ENCODE measurements at places on chromosomes 12 and 14.

- DNase-seq, result no peak
These were observed 71.9 kb downstream of the TUNAR start for GRCh38 chr14:95948558-95948981.

DNA sequence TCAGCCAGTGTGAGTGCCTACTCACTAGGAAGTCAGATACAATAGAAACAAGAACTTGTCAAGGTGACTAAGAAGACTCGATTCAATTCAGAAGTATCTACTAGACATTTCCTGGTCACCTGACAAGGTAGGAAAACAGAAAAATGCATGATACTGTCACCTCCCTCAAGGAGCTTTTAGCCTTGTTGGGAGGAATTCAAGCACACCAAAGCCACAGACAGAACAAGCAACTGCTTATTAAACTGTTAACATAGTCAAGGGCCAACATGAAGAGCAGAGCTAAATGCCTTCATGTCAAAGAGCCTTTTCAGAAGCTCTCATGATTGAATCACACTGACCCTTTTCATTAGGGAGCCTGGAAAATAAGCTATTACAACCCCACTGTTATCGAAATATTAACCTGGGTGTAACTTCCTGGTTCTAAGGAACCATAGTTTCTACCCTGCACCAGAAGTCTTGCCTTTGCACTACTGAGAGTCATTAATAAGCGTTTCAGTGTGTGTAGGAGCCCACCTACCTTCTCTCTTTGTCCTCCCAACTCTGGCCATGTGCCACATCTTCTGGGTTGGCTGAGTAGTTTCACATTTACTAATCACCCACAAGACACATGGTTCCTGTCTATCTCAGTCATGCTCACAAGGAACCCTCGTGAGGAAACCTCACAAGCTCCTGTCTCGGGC, 31.0 kb upstream of the LGALS3 start:
- no peak for DNase-seq

DNA sequence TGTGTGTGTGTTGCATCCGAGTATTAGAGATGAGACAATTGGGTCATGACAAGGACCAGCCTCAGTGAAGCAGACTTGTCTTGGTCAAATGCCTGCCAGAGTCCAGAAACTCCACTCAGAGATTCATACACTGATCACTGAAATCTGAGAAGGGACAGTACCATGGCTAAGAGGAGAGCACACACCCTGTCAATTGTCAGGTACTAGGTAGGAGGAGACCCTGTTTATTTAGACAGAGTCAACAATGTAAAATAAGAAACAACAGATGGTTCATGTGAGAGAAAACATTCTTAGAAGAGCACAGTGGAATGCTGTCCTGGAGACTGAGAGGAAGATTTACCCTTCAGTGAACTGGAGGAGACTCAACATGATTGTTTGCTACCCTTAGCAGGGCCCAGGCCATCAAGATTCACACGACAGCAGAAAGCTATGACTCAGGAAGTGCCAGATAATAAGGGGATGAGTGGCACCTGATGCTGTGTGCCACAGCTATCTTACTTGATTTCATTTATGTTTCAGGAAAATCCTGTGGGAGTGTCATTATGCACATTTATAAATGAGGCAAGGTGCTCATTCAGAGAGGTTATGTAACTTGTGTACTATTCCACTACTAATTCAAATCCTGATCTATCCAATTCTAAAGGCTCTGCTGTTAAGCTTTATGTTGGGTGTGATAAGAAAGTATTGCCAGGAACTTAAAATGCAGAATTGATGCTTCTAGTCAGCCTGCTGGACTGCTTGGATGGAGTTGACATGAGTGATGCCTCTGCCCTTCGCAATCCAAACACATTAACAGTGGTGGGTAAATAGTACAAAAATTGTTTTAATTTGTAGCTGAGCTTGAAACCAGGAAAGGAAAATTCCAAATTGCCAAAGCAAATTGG, 136.6 kb upstream of the NEDD1 start:
- DNase-seq, result no peak

DNA sequence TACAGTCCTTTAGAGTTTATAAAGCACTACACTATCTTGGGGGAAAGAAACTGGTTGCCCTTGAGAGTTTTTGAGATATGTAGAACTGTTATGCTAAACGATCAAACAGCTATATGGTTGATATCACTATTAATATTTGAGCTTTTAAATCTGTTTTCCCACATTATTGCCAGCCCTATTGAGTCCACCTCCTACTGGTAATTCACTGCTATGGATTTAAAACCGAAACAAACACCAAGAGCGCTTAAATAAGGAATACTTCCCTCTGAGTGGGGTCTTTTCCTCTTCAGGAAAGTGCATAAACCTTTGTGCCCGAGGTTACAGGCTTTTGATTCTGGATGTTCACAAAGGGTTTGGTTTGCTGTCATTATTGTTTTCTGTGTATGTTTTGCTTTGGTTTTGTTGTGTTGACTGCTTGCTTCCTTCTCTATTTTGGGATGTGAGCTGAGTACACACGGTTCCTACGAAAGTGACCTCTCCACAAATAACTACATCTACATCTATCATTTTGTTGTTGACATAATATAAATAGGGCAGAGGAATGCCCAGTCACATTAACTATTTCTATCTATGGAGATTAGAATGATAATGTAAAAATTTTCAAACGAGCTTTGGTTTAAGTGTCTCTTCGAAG, 44.8 kb downstream of the LGR5 start:
- no peak for DNase-seq

GRCh38 chr12:98373025-98373554, 142.3 kb upstream of the TMPO start:
- DNase-seq, result peak; percentile 60

DNA sequence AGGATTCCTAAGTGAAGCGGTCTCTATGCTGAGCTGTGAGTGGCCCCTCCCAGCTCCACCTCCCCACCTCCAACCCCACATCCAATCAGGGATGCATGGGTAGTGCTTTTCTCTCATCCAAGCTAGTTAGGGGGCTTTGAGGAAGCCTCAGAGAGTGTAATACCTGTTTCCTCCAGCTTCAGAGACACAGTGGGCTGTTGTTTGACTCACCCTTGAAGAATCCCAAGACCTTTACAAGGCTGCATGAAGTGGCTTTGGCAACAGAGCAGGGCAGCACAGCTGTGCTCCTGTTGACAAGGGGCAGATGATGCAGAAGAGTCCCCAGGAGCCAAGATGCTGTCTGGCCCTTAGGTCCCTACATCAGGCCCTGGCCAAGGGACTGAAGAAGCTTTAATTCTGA, 27.1 kb upstream of the CLMN start:
- no peak for DNase-seq

DNA sequence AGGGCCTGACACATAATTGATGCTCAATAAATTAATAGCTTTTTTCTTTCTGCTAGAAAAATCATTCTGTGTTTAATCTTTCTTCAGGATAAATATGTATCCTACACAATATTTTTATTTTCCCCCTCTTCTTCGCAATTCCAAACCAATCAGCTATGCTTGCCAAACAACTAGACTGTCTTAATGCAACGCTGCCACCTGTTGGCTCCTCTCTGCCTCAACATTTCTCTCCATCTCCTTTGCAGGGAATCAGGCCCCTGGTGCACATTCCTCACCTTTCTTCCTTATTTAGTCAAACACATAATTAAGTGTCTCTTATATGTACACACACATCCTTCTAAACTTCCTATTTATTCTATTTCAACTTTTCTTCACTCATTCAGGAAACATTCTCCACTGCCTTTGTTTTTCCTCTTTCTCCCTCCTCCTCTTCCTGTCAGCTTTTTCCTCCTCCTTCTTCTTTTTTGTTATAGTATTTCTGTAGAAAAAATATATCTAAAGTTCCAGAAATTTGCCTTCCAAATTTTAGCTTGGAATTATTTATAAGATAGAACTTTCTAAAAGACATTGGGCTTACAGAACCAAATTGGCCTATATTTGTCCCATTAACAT, 406.0 kb downstream of the PRKD1 start:
- DNase-seq, result no peak

- no peak for DNase-seq
These were observed 22.7 kb downstream of the AEBP2 start for GRCh38 chr12:19461999-19462398.

DNA sequence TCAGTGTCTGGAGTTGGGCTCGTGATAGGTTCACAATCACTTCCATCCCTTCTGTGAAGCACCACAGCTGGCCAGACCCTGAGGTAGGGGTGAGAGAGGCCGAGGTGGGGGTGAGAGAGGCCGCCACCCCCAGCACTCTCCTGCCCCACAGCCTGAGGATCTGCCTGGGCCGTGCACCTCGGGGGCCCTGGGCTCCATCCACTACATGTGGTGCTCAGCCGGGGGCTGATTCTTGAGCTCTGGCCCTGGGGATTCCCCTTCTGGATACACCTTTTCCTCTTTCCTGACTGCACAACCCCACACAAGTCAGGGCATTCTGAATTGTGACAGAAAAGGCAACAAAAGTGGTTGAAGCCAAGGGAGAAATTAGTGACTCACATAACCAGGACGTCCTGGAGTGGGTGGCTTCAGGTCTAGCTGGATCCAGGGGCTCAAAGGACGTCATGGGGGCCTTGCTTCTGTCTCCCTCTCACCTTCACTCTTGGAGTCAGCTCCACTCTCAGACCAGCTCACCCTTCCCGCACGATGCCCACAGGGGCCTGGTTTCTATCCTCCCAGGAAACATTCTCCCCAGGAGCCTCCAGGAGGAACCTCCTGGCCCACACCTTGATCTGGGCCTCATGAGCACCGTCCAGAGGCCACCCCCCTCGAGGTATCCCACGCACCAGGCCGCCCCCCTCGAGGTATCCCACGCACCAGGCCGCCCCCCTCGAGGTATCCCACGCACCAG, 12.1 kb upstream of the FBRSL1 start:
- DNase-seq, result no peak

GRCh38 chr12:117022465-117022864, 76.8 kb downstream of the TESC start:
- no peak for DNase-seq

DNA sequence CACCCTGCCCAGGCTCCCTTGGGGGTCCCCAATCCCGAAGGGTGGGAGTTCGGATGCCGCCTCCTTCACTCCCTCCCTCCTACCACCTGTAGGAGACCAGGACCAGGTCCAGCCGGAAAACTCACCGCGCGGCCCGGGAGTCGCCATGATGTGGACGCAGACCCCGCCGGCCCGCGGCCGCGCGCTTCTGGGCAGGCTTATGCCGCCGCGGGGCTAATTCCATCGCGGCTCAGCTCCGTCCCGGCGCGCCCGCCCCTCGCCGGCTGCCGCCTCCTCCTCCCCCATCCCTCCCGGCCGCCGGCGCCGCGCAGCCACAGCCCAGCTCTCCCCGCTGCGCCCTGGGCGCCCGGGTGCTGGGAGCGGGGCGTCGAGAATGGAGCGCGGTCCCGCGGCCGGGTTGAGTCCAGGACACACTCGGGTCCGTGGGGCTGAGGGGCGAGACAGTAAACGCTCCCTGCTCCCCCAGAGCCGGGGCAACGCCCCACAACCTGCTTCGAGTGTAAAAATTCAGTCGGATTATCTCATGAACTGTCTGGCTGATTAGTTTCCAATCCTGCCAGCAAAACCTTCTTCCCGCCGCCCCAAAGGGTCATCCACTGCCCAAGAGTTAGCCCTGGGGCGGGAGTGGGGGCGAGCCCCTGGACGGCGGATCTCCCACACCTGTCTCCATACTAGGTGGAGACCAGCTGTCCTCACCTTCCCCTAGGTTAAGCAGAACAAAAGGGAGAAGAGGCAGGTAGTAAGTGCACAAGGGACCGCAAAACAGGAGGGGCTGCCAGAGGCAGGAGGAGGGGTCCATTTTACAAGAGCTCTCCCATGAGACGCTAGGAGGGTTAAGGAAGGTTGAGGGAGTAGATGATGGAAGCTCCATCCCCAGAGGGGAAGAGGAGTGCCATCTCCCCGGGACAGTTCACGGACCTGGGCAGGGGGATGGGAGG, at the start of gene ANO2:
ANO2 (minus strand) TSS at position 189 of the 938 bp plus-strand sequence; CDS start at position 147, 42 bp downstream.
- DNase-seq, result no peak

GRCh38 chr12:124188561-124189405, 106.1 kb upstream of the RFLNA start:
- DNase-seq, result no peak

- DNase-seq, result no peak
These were observed 261.0 kb upstream of the LRIG3 start for GRCh38 chr12:59181196-59181777.

GRCh38 chr12:27101290-27101689, 18.9 kb upstream of the C12orf71 start:
- no peak for DNase-seq

DNA sequence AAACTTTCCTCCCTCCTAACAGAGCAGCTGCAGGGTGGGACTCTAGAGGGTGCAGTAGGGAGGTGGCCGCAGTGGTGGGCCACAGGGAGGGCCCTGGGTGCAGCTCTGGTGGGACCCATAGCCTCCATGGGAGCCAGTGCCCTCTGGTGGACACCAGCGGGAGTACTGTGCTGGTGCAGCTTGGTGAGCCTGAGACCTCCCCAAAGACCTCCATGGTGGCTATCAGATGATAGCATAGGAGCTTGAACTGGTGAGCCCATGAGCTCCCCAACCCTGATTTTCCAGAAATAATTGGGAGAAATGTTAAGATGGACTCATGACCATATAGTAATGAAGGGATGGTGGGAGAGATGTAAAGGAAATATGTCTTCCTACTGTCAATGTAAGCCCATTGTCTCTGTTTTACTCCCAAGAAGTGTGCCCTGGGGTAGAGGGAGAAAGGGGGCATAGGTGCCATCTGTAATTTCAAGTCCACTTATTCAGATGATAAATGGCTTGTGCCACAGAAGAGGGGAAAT, 98.7 kb downstream of the GAS2L3 start:
- DNase-seq, result peak; percentile 21

DNA sequence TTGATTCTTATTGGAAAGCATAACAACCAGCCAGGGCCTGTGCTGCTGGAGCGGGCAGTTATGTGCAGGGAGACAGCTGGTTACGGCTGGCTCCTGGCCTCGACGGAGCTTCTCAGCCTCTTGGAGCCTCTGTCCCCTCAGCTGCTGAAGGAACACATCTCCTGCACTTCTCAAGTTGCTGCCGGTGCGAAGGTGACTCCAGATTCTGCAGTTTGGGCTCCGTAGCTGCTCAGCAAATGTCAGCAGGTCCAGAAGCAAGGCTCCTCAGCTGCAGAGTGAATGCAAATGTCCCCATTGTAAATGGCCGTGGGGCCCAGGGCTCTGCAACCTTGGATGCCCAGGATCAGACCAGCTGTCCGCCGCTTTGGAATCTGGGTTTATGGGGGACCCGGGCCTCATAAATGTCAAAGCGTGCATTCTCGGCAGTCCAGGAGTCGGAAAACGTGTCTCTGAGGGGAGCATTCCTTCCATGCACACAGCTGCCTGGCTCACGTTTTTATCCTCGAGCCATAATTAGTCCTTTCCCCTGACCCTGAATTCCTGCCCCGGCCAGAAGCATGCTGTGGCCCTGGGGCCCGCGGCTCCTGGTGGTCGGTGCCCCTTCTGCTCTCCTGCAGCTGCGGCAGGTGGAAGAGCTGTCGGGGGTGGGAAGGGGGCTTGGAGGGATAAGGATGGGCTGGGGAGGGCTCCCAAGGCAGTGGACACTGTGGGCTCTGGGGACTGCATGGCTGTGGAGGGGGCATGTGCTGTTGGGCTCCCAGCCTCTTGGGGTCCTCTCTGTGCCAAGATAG, 106.0 kb downstream of the KIF26A start:
- no peak for DNase-seq

GRCh38 chr12:104959335-104959841, 1.3 kb upstream of the SLC41A2 start:
- DNase-seq, result no peak

Measured in Jurkat, Clone E6-1 (cell line).